EL (cell line): ENCODE measurements at places on chromosomes 12 and 14.
A peak's percentile ranks its signal among the peaks of the same experiment; 100 is the strongest.

DNA sequence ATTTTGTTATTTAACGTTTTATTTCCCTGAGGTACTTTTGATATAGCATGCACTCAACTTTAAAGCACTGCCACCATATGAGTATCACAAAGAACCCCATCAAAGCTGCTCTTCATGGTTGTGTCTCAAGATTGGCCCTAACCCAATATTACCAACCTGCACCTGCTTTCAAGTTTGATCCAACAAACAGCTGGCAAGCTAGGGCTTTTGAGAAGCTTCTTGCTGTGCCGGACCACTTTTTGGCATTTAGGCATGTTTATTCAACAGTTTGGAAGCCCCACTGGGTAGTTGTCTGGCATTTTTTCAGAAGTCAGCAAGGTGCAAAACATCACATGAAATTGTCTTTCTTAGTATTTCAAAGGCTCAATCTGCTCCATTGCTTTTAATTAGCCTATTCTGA is 137.2 kb upstream of the PLEKHA5 start:
- DNase-seq = no peak

- no peak for DNase-seq
Measured at GRCh38 chr12:120101182-120101581, 15.4 kb downstream of the RAB35 start.

- DNase-seq = no peak
Measured at GRCh38 chr12:24229031-24229700, 279.7 kb upstream of the SOX5 start.

DNA sequence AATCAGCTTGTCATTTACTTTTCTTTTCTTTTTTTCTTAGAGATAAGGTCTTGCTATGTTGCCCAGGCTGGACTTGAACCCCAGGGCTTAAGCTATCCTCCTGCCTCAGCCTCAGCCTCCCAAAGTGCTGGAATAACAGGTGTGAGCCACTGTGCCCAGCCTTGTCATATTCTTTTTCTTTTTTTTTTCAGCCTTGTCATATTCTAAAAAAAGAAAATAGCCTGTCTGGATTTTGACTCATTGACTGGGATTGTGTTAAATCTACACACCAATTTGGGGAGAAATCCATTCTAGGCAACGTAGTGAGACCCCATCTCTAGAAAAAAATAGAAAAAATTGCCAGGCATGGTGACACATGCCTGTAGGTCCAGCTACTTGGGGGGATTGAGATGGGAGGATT is 24.1 kb downstream of the ATP5MC2 start:
- no peak for DNase-seq

GRCh38 chr14:63470962-63471793 is 72.0 kb downstream of the PPP2R5E start:
- DNase-seq = peak; percentile 80

DNA sequence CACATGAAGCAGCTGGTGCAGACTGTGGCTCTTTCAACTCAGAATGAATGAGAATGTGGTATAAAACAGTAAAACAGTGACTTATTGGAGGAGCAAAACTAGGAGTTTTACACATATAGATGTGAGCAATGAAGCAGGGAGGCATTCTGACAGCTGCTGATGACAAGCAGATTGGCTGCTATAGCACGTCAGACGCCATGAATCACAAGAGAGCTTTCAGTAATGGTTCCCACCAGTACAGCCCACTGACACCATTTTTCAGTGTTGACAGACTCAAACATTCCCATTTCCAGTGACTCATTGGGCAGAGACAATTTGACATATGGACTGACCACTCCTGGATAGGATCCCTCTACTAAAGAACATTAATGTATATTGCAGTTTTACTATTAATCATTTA is 24.6 kb upstream of the FSCB start:
- no peak for DNase-seq

DNA sequence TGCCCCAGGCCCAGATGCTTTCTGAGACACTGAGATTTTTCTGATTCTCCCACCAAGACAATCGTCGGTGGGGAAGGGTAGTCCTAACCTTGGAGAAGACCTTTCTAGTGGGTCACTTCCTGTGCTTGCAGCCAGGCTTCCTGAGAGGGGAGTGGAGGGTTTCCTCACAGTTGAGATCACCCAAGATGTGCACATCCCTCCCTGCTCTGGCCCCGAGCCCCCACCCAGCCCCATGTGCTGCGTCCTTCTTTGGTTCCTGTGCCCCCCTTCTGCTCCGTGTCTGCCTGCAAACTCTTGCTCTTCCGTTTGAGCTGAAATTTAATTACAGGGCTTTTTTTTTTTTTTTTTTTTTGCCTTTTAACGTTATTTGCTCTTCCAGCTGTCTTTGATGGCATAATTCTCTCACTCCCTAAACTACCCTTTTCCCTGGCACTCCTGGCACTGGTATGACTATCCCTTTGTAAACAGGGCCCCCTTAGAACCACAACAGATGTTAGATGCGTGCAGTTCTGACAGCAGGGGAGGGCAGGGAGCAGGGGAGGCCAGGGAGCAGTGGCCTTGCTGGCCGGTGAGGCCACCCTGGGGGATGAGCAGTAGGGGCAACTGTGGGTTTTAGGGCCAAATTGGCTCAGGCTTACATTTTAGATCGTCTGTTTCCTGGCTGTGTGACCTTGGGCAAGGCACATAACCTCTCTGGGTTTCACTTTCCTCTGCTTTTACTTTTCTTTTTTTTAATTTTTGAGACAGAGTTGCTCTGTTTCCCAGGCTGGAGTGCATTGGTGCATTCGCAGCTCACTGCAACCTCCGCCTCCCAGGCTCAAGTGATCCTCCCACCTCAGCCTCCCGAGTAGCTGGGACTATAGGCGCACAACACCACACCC is 144.5 kb downstream of the PHETA1 start:
- DNase-seq = no peak

DNA sequence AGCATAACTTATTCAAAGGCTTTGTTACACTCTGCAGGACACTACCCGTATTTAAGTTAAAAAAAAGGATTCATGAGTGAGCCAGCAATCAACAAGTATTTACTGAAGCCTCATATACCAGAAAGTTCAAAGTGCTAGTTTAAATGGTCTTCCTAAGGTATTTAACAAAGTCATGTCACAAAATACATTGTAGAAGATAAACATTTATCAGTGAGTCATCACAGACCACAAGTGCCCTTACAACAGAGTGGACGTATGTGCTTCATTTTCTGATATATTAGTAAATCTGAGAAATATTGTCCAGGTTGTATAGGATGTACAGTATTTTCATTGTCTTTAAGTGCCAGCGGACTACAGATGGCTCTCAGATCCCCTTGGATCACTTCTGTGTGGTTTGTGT is 24.2 kb downstream of the FLRT2 start:
- peak; percentile 27 for DNase-seq

DNA sequence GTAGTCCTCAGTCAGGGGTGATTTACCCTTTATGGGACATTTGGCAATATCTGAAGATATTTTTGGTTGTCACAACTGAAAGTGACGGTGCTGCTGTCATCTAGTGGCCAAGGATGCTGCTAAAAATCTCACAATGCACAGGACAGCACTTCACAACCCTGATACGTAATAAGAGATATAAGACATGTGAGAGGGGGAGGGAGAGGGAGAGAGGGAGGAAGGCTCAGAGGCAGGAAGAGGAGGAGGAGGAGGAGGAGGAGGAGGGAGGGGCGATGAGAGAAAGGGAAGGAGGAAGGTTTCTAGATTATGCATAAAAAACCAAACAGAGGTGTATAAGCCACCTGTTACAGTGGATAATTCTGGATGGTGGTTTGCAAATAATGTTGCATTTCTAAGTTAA is 14.3 kb downstream of the MYL2 start:
- DNase-seq = no peak

GRCh38 chr14:71694591-71695530 is 237.4 kb upstream of the RGS6 start:
- DNase-seq = no peak
